ENCODE measurements at places on chromosomes 16 and 17.

GRCh38 chr17:69696650-69697049 lies 282.2 kb downstream of the MAP2K6 start:
- no peak for DNase-seq

DNA sequence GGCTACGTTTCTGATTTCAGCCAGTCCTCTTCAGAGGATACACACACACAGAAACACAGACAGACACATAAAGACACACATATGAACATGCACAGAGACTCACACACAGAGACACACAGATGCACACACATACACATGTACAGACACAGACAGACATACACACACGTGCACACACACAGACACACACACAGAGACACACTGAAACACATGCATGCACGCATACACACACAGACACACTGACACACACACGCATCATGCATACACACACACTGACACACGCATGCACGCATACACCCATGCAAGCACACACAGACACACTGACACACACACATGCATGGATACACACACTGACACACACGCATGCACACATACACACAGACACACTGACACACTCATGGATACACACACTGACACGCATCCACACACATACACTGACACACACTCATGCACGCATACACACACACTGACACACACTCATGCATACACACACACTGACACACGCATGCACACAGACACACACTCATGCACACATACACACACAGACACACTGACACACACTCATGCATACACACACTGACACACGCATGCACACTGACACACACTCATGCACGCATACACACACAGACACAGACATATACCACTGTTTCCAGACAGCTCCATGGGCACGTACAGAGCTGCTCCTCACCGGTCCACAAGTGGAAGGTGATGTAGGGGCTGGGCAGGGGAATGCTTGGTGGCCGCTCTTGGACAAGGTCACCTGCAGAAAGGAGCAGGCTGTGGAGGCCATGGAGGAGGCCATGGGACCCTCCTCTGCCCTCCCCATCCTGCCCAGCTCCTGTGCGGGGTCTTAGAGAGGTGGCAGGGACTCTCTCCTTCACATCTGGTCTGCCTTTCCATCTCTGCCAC lies 30.1 kb upstream of the MFSD6L start:
- DNase-seq = peak; percentile 62

GRCh38 chr16:85963753-85964285 lies 64.9 kb downstream of the IRF8 start:
- no peak for DNase-seq

DNA sequence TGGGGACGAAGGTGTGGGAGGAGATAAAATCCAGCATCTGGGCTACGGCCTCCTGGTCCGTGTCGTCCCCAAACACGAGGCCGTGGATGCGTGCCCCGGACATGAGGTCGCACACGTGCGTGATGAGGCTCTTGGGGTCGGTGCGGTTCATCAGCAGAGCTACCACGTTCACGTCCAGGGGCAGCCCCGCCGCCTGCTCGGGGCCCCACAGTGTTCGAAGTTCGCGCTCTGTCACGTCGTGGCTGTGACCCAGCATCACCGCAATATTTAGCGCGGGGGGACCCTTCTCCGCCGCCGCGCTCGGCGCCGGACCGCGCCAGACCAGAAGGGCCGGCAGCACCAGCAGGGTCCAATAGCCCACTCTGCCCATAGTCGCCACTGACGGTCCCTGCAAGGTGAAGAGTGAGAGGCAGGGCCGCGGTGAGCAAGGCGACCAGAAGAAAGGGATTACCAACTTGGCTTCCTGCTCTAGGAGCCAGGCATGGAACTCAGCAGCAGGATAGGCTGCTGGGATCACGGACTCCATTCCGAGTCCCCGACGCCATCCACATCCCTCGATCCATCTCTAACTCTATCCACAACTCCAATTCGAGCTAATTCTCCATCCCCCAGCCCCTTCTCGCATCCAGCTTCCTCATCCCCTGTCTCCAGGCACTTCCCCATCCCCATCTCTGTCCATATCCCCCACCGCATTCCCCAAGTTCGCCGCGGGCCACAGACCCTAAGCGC lies 2.0 kb downstream of the GRIN2A start:
- no peak for DNase-seq

- no peak for DNase-seq
Observed at GRCh38 chr16:89052890-89053724, 40.5 kb upstream of the ACSF3 start.

DNA sequence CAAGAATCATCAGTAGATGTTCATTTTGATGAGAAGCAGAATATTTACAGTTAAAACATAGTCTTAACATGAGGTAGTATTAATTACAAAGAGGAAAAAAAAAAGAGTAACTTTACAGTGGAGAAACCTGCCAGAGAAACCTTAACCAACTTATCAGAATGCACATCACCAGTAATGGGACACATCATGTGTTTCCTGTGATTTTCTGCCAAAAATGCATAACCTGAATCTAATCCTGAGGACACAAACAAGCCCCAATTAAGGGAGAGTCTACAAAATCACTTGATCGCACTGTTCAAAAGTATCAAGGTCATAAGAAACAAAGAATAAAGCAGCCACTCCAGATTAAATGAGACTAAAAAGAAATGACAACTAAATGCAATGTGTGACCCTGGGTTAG lies 18.2 kb upstream of the QRICH2 start:
- DNase-seq = no peak

DNA sequence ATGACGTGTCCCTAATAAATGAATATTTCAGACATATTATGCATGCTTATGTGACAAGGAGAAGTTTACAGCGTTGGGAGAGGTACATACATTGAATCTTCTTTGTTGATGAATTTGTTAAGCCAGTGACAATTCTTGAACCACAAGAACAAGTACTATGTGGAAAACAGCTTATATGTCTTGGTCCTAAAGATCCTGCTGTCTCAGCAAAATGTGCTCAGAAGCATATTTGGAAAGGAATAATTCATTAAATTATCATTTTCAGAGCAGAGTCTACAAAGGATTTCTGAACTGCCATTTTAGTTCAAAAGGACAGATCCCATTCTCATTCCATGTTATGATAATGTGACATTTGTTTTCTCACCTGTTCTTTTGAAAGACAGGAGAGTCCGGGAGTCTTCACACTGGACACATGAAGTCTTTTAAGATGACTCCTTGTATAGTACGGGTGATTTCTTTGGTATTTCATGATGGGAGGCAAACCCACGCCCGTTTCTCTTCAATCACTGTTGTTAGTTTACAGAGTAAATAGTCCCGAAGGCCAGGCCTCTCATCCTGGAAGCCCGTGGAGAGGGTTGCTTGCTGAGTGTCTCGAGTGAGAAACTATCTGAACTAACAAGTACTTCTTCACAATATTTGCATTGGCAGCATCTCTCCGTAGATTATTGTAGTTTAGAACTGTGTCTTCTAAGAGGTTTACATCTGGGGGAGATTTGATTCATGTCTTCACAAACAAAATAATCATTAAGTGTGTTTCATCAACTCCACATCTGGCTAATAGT lies 26.7 kb downstream of the VPS35L start:
- DNase-seq = no peak

DNA sequence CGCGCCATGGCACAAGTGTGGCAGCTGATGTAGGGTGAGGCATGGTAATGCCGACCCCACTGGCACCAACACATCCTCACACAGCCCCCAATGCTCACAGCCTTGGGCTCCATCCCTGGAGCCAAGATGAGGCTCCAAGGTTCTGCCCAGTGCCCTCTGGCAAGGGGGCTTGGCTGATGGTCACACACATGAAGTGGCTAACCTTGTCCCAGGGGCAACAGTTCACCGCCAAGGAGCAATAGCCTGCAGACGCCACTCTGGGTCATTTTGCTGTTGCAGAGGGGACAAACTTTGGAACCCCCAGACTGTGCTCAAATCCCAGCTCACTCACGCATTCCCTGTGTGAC lies 26.8 kb downstream of the TNFRSF13B start:
- DNase-seq = no peak

- no peak for DNase-seq
Observed at GRCh38 chr17:44911133-44912001, 3.9 kb downstream of the GFAP start.
